ENCODE measurements at places on chromosomes 12 and 14. TPM values are rescaled to one million over a fixed set of nuclear protein-coding genes. Genes with fewer than 3 reads are reported as not detected.
A peak's percentile ranks its signal among the peaks of the same experiment; 100 is the strongest.

The TAS2R14 gene
- 7.0 TPM for total RNA-seq

GRCh38 chr14:105480807-105481801 lies 5.6 kb upstream of the CRIP1 start:
- DNase-seq: peak; percentile 92

DNA sequence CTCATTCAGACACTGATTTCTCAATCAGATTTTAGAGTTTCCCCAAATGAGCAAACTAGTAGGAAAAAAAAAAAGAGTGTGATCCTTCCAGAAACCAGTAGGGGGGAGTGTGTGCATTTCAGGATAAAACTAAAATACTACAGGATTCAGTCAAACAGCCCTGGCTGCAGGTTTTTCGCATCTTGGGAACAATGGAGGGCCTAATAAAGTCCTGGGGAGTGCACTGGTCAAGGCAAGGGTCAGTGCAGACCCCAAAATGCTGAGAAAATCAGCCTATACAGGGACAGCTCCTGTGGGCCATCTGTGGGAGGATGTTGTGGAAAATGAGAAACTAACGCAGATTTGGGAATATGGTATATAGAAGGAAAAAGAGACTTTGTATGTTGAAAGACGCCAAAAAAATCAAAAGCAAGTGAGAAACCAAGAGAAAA lies 22.2 kb upstream of the ABCD4 start:
- DNase-seq: peak; percentile 74

GRCh38 chr14:103028161-103028767 lies 29.1 kb downstream of the CDC42BPB start:
- no peak for DNase-seq

The PAH gene
- 0.07 TPM for total RNA-seq

GRCh38 chr12:90071996-90072395 lies 363.4 kb upstream of the ATP2B1 start:
- DNase-seq: no peak

The MGAT4C gene
- not detected for total RNA-seq

The FAM161B gene
- 0.13 TPM for total RNA-seq

DNA sequence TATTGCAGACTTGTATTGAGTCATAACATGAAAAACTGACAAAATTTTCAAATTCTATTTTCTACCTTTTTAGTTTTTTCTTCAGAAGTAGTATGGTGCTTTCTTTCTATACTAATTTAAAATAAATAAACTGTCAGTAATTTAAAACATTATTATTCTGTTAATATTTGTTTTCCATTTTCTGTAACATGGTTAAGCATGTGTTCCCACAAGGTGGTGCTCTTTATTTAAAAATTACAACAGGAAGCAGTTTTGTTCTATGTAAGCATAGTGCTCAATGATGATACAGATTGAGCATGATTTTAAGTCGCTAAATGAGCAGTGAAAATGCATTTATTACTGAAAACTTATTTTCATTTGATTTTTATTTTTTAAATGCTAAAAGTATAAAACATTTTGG lies 114.6 kb downstream of the PPFIA2 start:
- DNase-seq: peak; percentile 47

The GRIN2B gene
- 0.52 TPM for total RNA-seq

DNA sequence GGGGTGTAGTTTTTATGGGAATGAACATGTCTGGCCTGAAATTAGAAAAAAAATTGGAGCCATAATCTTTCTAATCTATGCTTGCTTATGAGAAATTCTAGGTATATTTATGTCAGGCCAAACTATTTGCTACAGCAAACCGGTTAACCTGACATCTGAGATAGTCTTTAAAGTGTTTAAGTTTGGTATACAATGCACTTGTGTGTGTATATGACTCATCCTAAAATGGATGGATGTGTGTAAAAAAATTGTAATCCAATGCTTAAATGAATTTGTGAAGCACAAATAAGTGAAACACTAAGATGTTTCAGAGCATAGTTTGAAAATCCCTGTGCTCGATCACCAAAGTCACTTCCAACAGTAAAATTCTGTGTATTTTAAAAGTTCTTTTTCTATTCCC lies 6.7 kb downstream of the CNOT2 start:
- DNase-seq: no peak

The IQSEC3 gene
- 1.0 TPM for total RNA-seq

The DAO gene
- total RNA-seq: not detected

The SLC38A2 gene
- total RNA-seq: 259 TPM

DNA sequence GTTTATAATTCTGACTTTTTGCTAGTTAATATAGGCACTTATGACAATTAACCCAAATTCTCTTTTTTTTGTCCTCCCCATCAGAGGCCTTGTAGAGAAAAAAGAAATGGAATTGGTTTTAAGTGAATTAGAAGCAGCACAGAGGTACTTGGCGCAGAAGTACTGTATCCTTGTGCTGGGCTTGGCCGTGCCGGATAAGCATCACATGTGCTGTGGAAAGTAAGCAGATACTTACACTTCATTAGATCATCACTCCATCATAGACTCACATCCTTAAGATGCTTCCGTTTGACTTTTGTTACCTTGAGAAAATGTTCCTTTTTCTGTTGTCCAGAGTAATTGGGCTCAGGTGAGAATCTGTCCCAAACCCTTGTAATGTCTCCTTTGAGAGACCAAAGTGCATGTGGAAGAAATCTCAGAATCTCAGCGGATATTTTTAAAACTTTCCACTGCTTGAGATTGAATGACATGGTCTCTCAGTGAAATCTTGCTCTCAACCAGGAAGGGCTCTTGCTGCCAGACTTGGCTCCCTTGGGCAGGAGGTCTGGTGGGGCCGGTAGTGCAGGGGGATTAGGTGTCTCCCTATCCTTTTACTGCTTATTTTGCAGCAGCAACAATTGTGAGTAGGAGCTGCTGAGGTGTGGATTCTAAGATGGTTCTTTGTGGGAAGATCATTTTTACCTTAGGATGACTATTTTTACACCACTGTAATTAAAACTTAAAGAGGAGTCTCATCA lies 24.8 kb downstream of the PPP1R36 start:
- DNase-seq: no peak

DNA sequence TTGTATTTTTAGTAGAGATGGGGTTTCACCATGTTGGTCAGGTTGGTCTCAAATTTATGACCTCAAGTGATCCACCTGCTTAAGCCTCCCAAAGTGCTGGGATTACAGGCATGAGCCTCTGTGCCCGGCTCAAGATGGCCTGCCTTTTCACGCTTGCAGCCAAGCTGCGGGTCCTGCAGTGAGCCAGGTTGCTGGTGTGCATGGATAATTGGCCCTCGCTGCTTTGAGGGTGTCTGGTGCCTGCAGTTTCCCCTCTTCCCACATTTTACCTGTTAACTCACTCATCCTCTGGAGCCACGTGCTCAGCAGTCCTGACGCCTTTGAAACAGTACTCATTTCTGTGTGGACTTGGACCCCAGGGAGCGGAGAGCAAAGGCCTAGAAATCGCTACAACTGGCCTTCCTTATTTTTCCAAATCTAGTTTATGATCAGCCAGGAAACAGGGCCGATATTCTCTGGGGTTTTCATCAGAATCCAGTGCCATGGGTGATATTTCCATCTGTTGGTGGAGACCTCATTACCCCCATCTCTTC lies 42.2 kb downstream of the TPCN1 start:
- no peak for DNase-seq

Measured in neural progenitor cell (in vitro differentiated cells).